Stimulated activated CD8-positive, alpha-beta memory T cell treated with anti-CD3 and anti-CD28 coated beads, Interleukin-12 subunit alpha, Interleukin-12 subunit beta, amount 100 ng/mL, for 1 hour (primary cell): ENCODE measurements at places on chromosomes 16 and 17.

GRCh38 chr17:74987909-74988711, 678 bp downstream of the CDR2L start:
- DNase-seq = no peak

GRCh38 chr16:14502256-14502875, 127.7 kb downstream of the PARN start:
- no peak for DNase-seq

- no peak for DNase-seq
Observed at GRCh38 chr16:31710880-31711279, 162.7 kb upstream of the ZNF267 start.

DNA sequence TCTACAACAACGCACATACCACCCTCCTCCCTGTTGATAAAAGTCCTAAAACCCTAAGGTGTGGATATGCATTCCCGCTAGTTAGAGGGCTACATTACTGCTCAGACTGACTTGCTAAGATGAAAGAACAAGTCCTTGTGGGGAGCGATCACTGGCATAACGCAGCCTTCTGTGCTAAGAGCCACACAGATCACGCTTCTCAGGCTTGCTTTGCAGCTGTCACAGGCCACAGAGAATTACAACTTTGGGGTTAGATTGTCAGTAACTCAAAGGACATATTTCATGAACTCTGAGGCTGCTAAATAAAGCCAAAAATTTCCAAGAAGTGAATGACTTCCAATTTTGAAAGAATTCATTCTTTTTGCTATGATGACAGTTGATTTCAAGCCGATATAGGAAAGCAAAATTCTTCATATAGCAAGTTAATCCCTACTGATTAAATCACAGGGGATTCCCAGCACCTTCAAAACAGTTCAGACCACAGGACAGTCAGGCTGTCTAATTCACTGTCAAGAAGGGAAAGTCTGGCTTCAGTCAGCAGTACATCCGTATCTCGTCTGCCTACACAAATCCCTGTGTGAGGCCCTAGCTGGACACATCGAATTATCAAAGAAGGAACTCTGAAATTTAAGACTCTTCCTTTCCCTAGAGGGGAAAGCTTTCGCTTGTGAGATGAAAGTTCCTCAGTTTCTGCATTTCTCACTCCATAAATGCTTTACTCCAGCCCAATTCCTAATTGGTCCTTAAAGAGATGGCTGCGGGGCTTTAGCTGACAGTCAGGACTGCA, 107.1 kb downstream of the VPS53 start:
- no peak for DNase-seq

- DNase-seq = no peak
Observed at GRCh38 chr17:39212841-39213480, 12.8 kb downstream of the STAC2 start.
